Dermis microvascular lymphatic vessel endothelial cell (primary cell): ENCODE measurements at places on chromosomes 3 and 15.

- no peak for DNase-seq
Measured at GRCh38 chr3:124747111-124747981, 17.1 kb downstream of the UMPS start.

DNA sequence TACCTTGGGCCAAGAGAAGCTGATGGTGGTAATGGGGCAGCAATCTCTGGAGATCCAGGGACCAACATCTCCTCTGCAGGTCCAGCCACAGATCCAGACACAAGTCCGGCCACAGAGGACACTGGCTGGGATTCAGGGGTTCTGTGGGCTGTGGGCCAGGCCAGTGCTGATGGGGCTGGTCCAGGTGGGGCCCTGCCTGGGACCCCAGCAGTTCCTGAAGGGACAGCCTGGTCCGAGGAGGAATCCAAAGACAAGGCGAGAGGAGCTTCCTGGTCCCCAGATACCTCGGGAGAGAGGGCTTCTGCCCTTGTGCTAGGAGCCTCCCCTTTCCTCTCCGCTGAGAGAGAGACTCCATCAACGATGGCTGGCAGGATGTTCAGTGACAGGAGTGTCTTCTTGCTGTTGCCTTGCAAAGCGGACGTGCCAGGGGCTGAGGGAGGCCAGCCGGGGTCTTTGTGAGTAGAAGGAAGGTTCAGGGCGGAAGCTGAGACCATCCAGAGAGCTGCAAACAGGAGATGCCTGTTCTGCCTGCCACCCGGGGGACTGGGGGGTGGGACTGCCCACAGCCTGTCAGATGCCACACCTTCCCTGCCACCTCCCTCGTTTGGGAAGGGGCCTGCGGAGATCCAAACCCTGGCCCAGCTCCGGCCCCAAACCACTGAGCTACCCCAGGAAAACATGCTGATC is 24.5 kb upstream of the GOLGA6C start:
- no peak for DNase-seq

DNA sequence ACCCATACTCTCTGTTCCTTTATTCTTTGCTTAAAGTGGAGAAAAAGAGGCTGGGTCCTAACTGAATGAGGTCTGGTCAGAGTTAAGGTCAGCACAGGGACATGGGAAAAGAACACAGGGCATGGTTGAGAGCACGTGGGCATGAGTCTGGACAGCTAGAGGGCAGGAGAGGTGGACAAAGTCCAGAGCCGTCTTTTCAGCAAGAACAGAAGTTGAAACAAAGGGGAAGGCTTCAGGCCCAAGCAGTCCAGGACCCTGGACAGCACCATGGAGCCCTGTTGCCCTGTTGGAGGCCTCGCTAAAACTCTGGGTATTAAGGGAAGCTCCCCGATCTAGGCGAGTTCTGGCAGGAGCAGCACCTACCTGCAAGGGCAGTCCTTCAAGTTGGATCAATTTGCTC is 50.7 kb downstream of the XYLB start:
- peak; percentile 9 for DNase-seq

DNA sequence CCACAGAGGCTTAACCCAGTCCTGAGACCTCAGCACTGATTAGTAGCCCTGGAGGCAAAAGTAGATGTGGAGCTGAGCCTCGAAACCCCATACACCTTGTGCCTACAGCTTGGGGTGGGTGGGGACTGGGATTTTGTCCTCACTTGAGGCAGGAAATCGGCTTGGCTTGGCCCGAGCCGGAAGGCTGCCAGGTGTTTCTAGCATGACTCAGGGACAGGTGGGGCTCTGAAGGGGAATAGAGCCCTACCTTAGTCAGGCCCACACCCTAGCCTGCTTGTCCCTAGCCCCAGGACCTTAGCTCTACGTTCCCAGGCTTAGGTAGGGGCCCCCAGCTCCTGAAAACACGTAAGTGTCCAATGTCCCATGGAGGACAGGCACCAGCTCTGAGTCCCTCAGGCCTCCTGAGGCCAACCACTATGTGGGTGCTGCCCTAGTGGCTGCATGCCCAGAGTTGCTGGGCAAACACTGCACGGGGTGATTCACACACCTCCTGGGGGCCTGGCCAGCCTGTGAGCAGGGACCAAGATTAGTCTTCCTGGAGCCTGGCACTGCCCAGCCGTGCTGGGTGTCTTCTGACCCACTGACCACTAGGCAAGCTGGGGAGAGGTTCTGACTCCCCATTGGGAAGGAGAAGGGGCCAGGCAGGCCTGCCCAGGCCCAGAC is 3.1 kb downstream of the MST1R start:
- DNase-seq = no peak

DNA sequence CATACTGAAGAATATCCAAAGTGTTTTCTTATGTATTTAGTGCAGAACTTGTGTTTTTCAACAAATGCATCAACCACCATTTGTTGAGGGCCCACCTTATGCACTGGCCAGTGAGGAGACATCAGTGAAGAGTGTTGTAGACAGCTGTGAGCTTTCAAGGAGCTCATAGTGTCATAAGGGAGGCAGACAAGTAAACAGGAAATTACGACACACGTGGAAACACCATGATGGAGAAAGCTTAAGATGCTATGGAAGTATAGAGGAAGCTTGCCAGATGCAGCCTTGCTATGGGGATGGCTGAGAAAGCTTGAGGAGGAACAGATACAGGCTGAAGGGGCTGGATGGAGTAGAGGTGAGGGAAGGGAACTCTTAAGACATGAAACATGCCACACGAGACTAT is 50.8 kb upstream of the PSMD6 start:
- no peak for DNase-seq

- no peak for DNase-seq
Measured at GRCh38 chr15:84582583-84583157, 18.1 kb upstream of the ZSCAN2 start.

- DNase-seq = no peak
Measured at GRCh38 chr3:171844873-171845272, 1.7 kb downstream of the TMEM212 start.

GRCh38 chr15:55532944-55533343 is 24.9 kb upstream of the DNAAF4 start:
- DNase-seq = no peak
